ENCODE measurements at places on chromosomes 5 and 9. TPM values are rescaled to one million over a fixed set of nuclear protein-coding genes. Genes with fewer than 3 reads are reported as not detected.

GRCh38 chr5:139862313-139862712 is 66.7 kb downstream of the PSD2 start:
- DNase-seq, result no peak

- no peak for DNase-seq
These were observed 1.3 kb downstream of the ATP6V1G1 start for GRCh38 chr9:114588651-114589526.

GRCh38 chr9:96061293-96061987 is 185.9 kb downstream of the ERCC6L2 start:
- peak; percentile 34 for DNase-seq

DNA sequence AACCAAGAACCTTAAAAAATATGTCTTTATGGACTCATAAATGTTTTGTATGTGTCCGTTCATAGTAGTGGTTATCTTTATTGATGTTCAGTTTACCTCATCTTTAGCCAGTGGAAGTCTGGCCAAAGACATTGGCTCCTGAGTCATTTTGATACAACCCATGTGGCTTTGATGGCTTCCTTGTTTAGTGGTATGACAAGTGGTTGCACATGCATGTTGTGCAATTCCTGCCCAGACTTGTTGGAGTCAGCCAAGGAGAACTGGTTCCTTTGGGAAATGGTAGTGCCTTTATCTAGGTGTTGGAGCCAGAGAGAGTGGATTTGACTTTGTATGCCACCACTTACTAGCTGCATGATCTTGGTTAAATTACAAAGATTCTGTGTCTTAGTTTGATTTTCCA is 94.3 kb downstream of the RPS23 start:
- no peak for DNase-seq

DNA sequence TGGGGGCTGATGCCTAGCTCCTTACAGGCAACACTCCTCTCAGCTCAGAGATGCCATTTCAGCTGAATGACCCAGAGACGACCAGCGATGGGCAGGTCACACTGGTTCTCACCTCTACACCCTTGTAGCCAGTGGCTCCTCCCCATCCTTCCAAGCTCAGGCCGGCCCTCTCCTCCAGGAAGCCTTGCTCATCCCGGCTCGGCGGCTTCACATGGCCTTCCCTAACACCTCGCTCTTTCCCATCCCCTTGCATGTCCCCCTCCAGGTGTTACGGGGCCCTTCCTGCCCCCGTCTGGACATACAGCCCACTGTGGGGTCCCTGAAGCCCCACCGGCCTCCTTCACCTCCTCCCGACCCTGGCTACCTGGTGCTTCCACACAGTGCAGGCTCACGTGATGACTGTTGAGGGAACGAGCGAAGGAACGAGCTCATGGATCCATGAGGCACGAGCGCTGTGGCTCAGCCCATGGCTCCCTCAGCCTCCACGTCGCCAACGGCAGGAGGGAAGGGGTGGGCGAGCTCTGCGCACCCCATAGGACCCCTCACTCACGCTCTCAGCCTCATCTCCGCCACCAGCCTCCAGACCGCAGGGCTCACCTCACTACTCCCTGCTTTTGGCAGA is 45.7 kb downstream of the SARDH start:
- DNase-seq, result no peak

Gene TTC23L
- under 0.01 TPM for total RNA-seq

Gene BTNL9
- under 0.01 TPM for total RNA-seq
